ENCODE measurements at places on chromosomes 3 and 15.

DNA sequence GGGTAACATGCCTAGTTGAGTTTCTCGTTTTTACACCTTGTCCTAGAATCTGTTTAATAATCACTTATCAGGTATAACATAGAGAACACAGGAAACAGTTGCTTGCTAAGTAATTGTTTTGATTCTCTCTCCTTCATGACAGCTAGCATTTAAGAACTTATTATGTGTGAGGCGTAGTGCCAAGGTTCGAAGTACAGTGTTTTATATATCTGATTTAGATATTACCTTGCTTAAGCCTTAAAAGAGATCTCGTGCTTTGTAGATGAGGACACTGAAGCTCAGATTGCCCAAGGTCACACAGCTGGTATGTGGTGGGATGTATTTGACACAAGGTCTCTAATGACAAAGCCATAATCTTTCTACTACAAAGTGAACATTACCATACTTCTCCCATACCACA lies 29.0 kb upstream of the IFT57 start:
- DNase-seq: no peak

- no peak for DNase-seq
Measured at GRCh38 chr3:52454250-52454937, 553 bp upstream of the TNNC1 start.

DNA sequence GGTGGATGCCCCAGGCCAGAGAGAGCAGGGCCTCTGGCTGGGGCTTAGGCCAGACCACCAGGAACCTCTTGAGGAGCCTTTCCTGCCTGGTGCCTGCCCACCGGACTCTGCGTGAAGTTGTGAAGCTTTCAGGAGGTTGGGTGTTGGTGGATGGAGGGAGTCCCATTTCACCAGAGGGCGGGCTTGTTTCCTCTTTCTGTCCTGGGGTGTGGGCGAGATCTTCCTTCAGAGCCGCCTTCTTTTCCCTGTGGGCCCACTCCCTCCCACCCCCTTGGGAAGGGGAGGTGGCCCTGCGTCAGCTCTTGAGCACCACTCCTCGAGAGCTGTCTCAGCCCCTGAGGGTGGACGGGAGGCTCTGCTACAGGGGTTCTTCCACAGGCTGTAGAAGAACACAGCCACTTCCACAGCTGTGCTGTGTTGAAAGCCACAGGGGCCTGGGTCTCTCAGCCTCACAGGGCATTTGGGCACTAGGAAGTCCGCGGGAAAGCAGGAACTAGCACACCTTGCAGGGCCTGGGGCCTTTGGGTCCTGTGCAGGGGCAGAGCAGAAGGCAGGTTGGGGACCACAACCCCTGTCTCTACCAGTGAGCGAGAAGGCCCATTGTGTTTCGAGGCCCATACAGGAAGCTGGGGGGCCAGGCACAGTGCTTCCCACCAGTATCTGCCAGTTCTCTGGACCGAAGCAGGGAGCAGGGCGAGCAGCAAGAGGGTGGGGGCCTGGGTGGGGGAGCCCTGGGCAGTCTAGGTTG lies 2.1 kb downstream of the AMIGO3 start:
- DNase-seq: peak; percentile 75

DNA sequence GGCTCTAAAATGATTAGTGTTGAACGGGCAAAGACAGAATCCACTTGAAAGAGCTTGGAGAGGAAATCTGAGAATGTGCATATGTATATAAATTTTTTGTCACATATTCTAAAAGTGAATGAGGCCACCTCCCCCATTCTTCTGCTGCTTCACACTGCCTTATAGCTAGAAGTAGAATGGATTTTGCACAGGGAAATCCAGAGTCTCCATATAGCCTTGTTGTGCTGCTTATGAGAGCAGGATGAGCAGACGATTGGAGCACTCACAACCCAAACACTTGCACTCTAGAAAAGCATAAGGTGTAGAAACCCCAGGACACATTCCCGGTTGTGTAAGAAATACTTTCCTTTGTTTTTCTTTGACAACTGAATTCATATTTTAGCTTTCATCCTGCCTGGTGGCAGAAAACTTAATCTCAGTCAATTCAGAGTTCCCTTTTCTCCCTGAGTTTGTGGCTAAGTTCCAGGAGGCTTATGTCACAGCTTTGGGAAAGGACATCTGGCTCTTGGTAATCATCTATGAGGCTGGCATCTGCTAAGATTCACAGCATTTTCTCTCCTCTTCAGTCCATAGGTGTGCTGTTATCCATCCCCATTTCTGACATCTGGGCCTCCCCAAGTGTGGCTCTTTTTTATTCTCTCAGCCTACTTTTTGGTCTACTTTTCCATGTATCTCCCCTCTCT lies 188.4 kb upstream of the PFN2 start:
- no peak for DNase-seq

DNA sequence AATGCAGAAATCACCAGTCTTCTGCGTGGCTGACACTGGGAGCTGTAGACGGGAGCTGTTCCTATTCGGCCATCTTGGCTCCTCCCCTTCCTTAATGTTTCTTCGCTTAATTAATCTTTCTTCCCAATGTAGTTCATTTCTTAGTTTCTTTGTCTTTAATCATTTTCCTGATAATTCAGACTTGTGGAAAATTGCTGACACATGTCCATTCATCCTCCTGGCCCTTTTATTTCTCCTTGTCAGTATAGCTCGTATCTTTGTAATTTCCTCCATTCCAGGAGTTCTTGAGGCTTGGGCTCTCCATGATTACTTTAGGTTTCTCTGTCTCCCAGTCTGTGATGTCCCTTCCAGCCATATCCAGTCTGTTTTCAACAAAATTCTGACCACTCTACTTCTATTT lies 98.7 kb downstream of the UBE2E2 start:
- DNase-seq: no peak

DNA sequence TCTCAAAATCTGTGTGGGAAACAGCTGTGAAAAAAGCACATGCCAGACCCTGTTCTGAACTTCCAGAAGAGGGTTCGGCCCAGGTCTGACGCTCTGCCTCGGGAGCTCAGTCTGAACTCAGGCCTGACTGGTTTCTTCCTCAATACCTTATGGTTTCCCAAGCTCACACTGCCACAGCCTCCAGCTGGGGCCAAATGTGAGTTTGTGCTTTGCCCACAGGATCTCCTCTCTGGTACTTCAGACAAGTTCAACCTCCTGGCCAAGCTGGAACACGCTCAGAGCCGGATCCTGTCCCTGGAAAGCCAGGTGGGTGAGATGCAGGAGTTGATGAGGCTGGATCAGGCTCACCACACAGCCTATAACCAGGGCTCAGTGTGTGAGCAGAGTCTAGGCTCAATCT lies 33.8 kb downstream of the CYP11A1 start:
- DNase-seq: peak; percentile 52

- DNase-seq: no peak
Measured at GRCh38 chr15:34084086-34084485, 17.6 kb downstream of the EMC7 start.

DNA sequence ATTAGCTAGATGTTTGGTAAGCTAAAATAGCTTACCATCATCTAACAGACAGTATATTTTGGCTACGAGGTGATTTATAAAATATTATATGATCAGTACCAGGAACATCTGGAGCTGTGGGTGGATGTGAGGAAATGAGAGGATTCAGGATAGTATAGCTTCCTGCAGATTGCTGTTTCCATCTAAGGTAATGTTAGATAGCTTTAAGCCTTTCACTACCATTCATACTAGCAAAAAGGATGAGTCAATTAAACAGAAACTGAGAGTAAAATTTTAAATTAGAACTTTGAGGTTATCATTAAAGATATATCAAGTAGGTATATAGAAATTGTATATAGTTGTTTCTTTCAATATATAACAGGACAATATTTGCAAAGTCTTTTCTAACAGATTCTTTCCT lies 8.0 kb downstream of the ZBTB20 start:
- DNase-seq: no peak

GRCh38 chr15:43143203-43143941 lies 10.0 kb downstream of the TMEM62 start:
- no peak for DNase-seq

- peak; percentile 50 for DNase-seq
Measured at GRCh38 chr3:52399131-52399530, 45.8 kb downstream of the SEMA3G start.

GRCh38 chr3:109265295-109265694 lies 51.0 kb downstream of the DPPA2 start:
- DNase-seq: no peak

- DNase-seq: no peak
Measured at GRCh38 chr15:49423021-49423420, at the start of gene FGF7. Gene FGF7, plus strand, starts transcription at chr15:49423242. Its CDS starts 1,056 bp downstream, at chr15:49424298.

GRCh38 chr15:91047545-91048199 lies 25.3 kb upstream of the VPS33B start:
- DNase-seq: no peak

All from posterior vena cava (tissue), 2 donors.